ENCODE measurements at places on chromosomes 12 and 14.

DNA sequence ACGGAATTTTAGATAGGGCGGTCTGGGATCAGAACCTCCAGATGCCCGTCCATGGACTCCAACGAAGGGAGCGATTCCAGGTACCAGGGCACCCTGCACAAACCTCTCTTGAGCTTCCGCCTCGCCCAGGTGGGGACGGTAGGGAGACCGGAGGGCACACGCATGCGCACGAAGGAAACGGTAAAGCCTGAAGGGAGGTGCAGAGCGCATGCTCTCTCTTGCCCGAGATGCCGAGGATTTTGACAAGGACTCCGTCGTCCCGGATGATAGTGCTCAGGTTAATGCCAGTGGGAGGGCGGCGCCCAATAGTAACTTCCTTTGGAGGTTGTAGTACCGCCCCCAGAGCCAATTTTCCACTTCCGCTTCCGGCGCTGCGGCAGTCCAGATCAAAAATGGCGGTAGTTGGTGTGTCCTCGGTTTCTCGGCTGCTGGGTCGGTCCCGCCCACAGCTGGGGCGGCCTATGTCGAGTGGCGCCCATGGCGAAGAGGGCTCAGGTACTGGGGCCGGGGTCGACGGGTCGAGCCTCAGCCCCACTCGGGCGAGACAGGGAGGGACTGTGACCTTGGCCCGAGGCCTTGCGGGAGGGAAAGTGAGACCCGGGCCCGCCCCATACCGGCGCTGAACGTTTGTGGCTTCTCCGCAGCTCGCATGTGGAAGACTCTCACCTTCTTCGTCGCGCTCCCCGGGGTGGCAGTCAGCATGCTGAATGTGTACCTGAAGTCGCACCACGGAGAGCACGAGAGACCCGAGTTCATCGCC is at the start of gene COX6A1:
COX6A1 (plus strand) TSS at position 379 of the 760 bp plus-strand sequence; CDS start at position 393, 14 bp downstream.
- DNase-seq = peak; percentile 98

- DNase-seq = no peak
Observed at GRCh38 chr14:89359477-89360222, 57.4 kb downstream of the FOXN3 start.

DNA sequence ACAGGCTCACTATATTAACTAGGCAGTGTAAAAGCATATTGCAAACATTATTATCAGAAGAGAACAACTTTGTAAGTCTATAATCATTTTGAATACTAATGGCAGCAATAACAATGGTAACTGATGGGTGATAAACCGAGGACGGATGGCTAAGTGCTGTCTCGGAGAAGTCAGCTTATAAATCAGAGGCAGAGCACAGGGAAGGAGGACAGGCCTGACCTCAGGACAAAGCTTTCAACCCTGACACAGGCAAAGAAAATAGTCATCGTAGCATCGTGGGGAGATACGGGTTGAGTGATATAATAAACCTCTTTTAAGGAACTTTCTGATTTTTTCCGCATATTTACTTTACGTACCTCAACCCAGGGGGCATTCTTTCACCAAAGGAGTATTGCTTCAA is 48.4 kb downstream of the FLRT2 start:
- no peak for DNase-seq

DNA sequence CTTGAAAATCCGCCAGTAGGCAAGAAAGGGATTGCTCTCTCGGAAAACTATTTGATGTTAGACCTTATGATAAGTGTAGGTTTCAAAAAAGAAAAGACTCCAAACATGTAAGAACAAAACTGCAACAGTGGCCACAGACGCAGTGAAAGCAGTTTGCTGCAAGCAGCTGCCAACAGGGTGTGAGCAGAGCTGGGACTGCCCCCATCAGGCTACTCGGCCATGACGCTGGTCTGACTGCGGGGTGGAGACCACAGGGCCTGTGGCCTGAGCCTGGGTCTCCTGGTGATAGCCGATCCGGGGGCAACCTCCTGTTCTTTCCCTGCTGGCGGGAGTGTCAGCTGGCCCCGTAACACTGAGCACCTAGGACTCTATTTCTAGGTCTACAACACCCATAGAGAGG is 63.2 kb downstream of the AMN start:
- no peak for DNase-seq

- DNase-seq = no peak
Observed at GRCh38 chr14:62866376-62866775, 178.9 kb downstream of the KCNH5 start.

GRCh38 chr14:48247977-48248376 is 572.6 kb upstream of the MDGA2 start:
- DNase-seq = no peak

- DNase-seq = no peak
Observed at GRCh38 chr14:23627961-23628360, 8.2 kb upstream of the DHRS2 start.

- DNase-seq = no peak
Observed at GRCh38 chr12:10982244-10982643, 4.5 kb downstream of the TAS2R50 start.

DNA sequence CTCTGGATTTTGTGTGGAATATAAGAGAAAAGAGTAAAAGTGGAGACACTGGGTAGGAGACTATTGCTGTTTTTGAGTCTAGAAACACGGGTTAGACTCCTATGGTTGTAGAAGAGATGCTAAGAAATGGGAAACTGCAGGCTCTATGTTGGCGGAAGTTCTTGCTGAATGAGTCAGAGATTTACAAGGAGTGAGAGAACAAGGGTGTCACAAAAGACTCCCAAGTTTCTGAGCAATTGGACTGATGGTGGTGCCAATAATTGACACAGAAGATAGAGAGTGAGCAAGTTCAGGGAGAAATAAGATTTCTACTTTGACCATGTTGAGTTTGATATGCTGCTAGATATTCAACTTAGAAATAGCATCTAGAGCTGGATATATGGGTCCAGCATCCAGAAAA is 2.6 kb upstream of the PRKD1 start:
- no peak for DNase-seq

DNA sequence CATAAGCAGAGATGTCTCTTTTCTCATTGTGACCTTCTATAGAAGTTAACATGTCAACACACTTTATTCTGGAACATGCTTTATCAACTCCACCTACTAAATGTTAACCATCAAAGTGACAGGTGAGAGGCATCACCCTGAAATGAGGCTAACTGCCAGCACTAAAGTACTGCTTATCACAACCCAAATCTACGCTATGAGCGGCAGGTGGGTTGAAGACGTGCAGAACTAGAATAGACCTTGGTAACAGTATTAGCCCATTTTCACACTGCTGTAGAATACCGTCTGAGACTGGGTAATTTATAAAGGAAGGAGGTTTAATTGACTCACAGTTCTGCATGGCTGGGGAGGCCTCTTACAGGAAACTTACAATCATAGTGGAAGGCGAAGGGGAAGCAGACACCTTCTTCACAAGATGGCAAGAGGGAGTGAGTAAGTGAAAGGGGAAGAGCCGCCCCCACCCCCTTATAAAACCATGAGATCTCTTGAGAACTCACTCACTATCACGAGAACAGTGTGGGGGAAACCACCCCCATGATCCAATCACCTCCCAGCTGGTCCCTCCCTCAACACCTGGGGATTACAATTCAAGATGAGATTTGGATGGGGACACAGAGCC is 359.0 kb downstream of the SEC23A start:
- DNase-seq = no peak

DNA sequence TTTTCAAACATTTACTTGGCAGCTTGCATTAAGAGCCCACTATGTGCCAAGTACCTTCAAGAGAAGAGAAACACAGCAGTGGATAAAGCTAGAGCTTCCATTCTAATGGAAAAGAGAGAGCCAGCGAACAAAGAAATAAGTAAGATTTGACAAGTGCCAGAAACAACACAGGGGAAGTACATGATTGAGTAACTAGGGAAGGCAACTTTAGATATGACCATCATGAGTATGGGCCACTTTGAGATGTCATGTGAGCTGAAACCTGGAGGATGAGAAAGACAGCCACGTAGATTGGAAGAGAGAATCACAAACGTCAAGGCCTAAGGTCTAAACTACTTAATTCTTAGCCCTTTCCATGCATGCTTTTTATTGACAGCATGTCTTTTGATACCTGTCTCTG is 121.4 kb downstream of the ITPR2 start:
- no peak for DNase-seq

DNA sequence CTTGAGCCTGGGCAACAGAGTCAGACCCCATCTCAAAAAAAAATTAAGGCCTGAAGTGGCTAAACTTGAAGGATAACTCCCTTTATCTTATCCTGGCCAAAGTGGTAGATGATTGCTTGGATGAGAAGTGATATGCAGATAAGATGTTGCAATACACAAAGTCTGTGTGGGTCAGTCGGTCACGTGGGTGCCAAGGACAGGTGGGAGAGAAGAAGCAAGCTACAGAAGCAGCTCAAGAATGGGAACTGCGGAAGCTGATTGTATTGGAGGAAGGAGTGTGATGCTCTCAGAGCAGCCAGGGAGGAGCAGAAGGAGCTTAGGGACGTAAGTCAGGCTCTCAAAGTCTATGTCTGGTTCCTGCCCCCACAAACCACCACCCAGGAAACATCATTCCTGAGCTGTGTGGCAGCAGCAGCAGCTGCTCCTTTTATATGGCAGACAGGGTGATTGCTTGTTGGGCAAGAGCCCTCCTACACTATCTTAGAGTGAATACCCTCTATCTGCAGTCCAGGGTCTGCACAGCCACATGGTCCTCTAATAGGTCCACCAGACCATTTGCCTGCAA is 54.5 kb downstream of the ATP2A2 start:
- no peak for DNase-seq

- no peak for DNase-seq
Observed at GRCh38 chr14:61563880-61564617, 131.3 kb upstream of the HIF1A start.

- DNase-seq = no peak
Observed at GRCh38 chr12:12898911-12899511, 7.6 kb downstream of the GPRC5A start.

GRCh38 chr14:88668448-88669116 is 105.7 kb downstream of the ZC3H14 start:
- DNase-seq = no peak

DNA sequence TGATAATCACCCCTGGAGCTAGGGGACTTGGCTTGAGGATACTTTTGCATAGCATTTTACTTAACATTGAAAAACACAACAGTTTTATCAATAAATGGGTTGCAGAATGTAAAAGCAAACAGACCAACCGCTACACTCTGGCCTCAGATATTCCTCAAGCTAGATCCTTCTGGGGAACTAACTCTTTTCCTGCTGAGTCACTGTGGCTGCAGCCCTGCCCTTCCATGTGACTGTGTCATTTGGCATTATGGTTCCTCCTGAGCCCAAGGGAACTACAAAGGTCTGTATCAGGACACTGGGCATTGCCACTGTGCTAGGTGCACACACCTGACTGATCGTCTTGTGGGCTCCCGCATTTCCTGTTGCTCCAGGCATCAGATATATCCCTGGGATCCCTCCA is 56.6 kb downstream of the TTC9 start:
- DNase-seq = peak; percentile 52

DNA sequence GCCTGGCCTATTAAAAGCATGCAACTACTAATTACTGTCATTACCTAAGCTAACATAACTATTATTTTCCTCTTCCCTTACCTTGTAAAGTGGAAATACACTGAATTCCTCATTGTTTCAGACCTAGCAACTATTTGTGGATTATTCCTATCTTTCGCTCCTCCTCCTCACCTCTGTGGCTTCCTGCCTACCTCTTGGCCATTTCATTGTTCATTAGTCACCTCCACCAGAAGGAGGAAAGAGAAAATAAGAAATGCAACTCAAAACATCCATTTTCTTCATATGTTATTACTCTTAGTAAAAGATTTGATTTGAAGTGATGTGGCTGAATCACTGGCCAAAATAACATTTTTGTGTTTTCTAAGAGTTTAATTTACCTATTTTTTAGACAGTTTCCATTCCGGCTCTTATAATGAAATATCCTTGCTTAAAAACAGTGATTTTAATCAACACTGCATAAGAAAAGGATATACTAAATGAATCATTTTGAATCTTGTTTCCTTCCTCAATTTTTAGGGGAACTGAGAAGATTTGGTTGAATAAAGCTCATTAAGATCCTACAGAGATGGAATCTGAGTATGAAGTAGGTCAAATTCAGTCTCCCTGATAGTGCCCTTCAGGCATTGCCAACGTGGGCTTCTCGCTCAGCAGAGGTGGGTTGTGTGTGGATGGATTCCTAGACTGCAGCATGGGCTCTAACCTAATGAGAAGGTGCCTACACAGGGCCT is 27.6 kb upstream of the ARHGAP5 start:
- DNase-seq = no peak

All from hepatic stellate cell (primary cell).